Hair follicle dermal papilla cell (primary cell): ENCODE measurements at places on chromosomes 3 and 15. TPM values are rescaled to one million over a fixed set of nuclear protein-coding genes. Genes with fewer than 3 reads are reported as not detected.

PAQR9 gene
- total RNA-seq, result not detected in 2 replicates

SERPINI2 gene
- not detected in 2 replicates for total RNA-seq

EXD1 gene
- total RNA-seq, result not detected in 2 replicates

OR5K2 gene
- not detected in 2 replicates for total RNA-seq

HESX1 gene
- 0.12 TPM in 1 of 2 replicates, not detected in the other for total RNA-seq

GOLGA6A gene
- total RNA-seq, result not detected in 2 replicates
